ENCODE measurements at places on chromosomes 6 and 20.

DNA sequence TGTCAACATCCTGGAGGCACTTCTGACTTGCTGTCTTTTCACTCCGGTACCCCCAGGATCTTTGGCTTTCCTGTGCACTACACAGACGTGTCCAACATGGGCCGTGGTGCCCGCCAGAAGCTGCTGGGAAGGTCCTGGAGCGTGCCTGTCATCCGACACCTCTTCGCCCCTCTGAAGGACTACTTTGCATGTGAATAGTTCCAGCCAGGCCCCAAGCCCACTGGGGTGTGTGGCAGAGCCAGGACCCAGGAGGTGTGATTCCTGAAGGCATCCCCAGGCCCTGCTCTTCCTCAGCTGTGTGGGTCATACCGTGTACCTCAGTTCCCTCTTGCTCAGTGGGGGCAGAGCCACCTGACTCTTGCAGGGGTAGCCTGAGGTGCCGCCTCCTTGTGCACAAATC, 12.0 kb upstream of the MAPRE1 start:
- no peak for DNase-seq

- no peak for DNase-seq
Measured at GRCh38 chr6:36095497-36096391, 34.6 kb upstream of the MAPK13 start.

DNA sequence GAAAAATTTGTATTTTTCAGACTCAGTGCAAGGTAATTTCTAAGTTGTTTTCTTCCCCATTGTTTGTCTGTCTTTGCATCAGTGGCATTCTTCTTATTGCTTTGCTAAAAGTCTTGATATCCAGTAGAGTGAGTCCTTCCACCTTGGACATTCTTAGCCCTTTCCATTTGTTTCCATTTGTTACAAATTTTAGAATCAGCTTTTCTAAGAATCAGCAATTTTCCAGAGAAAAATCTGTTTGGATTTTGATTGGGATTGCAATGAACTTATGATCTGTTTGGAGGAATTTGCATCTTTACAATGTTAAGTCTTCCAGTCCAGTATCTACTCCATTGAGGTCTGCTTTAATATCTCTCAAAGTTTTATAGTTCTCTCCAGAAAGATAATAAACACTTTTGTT, 36.4 kb downstream of the LRRN4 start:
- no peak for DNase-seq

GRCh38 chr6:1313384-1313766, 1.5 kb downstream of the FOXQ1 start:
- no peak for DNase-seq

DNA sequence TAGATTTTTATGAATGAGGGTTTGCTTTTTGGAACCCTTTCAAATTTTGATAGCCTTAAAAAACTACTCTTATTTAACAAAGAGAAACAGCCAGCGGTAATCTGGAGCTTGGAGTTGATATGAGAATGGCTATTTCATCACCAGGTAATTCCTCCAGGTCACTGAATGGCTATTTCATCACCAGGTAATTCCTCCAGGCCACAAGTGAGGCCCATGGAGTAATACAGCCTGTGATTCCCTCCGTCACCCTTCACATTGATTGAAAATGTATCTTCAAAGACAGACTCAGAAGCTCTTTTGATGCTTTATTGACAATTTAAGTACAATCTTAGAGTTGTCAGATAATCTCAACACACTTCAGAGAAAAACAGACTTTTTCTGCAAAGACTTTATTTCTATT, 73.3 kb upstream of the AGPAT4 start:
- no peak for DNase-seq
